ENCODE measurements at places on chromosomes 3 and 15.

DNA sequence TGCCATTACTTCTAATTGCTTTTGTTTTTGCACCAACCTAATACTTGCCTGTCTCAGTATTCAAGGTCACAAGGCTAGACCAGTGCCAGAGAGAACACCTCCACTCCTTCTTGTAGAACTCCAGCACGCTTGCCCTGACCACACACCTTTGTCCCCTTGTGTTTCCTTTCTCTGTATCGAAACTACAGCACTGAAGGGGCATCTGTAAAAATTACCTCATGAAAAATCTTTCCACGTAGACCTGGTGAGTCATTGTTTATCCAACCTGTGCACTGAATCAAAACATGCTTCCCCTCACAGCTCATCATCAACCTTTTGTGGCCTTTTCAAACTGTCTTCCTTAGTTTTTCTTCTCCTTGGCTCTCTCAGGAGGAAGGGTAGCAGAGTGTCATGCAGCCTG, 259.5 kb downstream of the THRB start:
- no peak for DNase-seq

DNA sequence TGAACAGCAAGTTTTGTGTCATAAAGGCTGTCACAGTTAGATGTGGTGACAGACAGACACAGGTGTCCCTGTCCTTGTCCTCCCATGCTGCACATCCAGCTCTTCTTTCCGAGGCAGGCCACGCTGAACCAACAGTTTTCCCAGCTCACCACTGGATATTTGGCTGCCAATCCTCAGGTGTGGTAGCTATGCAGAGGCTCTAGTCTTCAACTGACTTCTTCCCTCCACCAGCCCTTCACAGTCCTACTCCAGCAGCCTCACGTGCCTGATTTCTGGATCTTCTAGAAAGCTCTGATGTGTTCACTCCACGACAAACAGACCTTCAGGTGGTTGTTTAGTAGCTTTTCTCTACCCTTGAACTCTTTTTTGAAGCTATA, 145.5 kb downstream of the UACA start:
- DNase-seq, result no peak

GRCh38 chr3:190119461-190120268, 1.0 kb downstream of the P3H2 start:
- DNase-seq, result no peak

DNA sequence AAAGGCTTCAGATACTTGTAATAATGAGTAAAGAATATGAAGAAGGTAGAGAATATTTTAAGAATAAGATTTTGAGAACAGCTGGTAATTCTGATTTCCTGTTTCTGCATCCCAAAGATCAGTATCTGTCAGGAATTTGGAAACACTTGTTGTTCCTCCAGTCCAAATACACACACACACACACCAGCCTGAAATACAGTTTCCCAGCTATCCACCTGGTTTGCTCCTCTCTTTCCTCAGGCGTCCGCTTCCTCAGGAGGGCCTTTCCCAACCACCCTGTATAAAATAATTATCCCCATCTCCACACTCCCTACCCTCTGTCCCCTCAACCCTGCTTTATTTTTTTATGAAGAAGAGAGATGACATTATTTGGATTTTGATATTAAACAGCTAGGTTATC, 2.0 kb upstream of the FSIP1 start:
- DNase-seq, result no peak

DNA sequence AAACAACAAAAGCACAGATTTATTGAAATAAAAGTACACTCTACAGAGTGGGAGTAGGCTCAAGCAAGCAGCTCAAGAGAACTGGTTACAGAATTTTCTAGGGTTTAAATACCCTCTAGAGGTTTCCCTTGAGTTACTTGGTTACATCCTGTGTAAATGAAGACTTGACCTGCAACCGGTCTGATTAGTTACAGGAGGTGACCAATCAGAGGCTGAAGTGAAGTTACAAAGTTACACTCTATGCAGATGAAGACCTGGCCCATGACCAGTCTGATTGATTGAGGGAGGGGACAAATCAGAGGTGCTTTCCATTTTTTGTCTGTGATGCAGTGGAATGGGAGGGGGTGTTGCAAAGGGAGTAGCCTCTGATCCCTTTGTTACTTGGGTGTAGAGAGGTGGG, 723.4 kb downstream of the ZPLD1 start:
- DNase-seq, result no peak

GRCh38 chr15:75042730-75043508, 19.5 kb downstream of the PPCDC start:
- no peak for DNase-seq

GRCh38 chr3:22176911-22177310, 425.9 kb upstream of the ZNF385D start:
- no peak for DNase-seq

- no peak for DNase-seq
These were observed 37.8 kb downstream of the CHD2 start for GRCh38 chr15:92937901-92938300.

DNA sequence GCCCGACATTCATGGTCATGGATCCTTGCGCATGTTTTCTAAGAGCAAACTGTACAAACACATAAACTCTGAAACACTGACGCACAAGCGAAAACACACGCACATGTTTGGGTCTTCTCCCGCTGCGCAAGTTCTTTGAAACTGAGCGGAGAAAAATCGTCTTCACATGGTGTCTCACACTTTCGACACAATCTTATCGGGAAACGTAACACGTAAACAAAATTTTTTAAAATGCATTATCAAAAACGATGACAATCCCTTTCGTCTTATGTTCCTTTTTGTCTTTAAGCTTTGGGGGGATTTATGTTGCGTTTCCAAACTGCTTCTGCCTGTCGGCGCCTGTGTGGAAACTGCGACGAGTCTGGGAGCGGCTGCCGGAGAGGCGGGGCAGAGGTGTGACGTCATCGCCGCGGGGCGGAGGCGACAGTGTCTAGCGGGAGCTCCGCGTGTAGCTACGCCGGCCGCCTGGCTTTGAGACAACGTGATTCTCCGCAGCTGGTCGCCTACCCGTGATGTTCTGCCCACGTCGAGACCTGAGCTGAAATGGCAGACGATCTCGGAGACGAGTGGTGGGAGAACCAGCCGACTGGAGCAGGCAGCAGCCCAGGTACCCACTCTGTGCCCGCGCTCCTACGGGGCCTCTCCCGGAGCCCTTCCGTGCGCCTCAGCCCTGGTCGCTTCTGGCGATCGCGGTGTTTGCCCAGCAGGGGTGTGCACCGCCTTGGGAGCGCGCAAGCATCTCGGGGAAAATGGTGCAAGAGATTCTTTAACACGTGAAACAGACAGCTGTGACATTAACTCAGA, at the start of gene CMSS1:
TSS of gene CMSS1 (plus strand) at position 426 of the 804 bp plus-strand sequence.
- DNase-seq, result peak; percentile 77

DNA sequence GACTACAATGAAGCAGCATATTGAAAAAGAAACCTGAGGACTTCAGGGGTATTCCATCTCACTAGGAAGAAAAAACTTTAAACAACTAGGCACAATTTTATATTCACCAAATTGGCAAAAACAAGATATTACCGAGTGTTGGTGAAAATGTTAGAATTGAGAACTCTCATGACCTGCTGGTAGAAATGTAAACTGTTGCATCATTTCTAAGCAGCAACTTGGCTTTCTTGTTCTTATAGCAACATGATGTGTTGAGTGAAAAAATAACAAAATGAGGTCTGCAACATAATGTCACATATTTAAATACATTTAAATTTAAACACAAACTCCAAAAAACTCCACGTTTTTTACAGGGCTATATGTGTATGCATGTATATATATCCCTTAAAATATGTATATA, 59.0 kb upstream of the SPPL2A start:
- no peak for DNase-seq

- DNase-seq, result no peak
These were observed 301.7 kb downstream of the GBE1 start for GRCh38 chr3:81459733-81460132.

- DNase-seq, result no peak
These were observed 123.9 kb downstream of the SHOX2 start for GRCh38 chr3:157982359-157982758.

- DNase-seq, result no peak
These were observed 15.0 kb upstream of the KCNMB3 start for GRCh38 chr3:179265875-179266274.

GRCh38 chr3:41649129-41649739, 312.7 kb downstream of the ULK4 start:
- DNase-seq, result no peak

- DNase-seq, result no peak
These were observed 1.2 kb upstream of the ADCY5 start for GRCh38 chr3:123449997-123450604.

GRCh38 chr15:48144889-48145288, 24.1 kb downstream of the SLC24A5 start:
- DNase-seq, result no peak

DNA sequence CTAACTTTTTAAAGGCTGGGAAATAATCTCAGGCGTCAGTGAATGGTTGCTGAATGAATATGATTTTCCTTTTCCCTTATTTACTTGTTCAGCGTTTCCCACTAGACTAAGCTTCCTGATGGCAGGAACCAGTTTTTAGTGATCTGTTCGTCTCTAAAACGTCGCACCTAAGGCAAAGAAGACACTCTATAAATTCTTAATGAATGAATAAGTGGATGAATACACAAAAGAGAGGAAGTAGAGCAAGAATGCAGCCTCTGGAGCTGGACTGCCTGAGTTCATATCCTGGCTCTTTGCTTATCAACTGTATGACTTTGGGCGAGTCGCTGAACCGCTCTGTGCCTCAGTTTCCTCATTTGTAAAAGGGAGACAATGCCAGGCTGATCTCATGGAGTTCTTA, 38.7 kb downstream of the WNT7A start:
- DNase-seq, result no peak

DNA sequence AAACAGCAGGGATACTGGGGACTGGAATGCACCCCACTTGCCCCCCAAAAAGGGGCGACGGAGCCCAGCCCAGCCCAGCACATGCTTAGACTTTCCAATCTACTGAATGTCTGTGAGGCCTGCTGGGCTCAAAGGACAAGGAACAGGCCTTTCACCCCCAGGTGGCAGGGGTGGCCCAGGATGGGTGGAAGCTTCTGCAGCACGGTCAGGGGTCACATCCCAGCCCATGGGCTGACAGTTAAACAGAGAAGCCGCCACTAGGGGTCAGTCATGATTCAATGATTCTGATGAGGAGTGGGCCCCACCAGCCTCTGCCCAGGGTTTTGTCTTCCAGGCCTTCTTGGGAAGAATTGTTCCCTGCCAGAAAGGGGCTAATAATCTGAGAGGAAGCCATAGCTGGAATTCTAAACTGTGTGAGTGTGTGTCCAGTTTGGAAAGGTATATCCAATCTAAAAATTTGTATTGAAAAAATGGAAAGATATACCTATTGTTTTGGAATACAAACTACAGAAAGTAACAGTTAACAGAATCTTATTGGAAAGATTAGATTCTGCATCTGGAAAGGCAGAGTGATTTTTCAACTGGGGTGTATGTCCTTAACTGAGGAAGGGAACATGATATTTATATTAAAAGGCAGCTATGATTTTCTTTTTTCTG, 2.2 kb downstream of the CHRNB4 start:
- peak; percentile 62 for DNase-seq

- no peak for DNase-seq
These were observed 539.4 kb downstream of the IGSF11 start for GRCh38 chr3:118495206-118495605.

DNA sequence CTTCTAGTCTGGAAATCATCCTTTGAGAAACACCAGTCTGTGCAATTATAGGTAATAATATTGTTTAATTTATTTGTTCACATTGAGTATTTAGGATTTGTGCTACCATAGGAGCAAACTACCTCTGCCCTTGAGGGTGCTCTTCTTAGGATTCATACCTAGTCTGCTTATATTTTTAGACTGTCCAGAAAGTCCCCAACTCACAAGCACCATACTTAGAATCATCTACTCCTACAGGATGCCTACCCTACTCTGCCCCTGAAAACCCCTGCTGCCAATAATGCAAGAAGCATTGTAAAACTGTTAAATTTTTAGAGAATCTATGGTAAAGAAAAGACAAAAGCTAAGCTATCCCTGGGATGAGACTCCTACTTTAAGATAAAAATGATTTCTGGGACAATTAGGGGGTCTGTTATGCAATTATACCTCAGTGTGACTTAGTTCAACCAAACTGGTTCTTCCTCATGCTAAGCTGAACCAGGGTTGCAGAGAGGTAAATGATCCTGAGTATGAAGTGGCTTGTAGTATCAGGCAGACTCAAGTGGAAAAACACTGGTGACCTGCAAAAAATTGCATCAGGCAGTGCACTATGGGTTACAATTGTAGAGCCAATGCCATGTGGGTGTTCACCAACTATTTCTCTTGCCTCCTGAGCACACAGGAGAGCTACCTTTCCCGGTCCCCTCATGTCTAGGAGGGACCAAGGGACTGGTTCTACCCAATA, 133.3 kb downstream of the TNIK start:
- no peak for DNase-seq
